ENCODE measurements at places on chromosomes 6 and 20.

DNA sequence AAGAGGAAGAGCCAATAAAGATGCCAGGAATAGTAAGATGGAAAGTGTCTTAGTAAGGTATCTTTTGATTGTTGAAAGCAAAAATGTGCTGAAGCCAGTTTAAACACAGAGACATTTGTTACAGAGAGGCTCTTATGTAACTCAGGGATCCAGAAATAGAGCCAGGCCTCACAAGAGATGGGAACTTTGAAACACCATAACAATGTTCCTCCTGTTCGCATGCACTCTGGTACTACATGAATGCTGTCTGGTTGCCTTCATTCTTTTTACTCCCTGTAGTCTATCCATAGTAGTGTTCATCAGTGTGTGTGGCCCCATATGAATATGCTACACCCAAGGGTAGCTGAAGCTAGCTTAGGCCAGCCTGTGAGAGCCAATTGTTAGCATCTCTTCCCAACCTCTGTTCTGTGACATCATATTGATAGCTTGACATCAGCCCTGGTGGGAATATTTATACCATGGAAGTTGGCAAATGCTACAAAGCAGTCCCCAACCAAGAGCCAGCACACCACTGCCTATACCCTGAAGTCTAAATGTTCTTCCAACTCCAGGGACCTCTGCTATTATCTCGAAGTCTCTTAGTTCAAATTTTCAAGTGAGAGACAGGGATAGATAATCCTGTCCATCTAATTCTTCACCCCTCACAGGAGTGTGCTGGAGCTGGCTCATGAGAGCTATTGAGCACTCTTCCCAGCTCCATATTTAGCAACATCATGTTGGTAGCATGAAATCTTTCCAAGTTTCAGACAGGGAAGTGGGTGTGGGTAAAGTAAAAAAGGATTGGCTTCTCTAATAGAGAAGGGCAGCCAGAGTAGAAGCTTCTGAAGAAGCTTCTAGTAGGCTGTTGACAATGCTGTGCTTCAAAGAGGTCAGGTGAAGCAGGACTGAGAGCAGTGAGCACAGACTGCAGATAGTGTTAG lies 7.0 kb downstream of the NDUFAF5 start:
- DNase-seq: peak; percentile 42

GRCh38 chr6:4510317-4510716 lies 265.9 kb upstream of the CDYL start:
- peak; percentile 60 for DNase-seq

- DNase-seq: no peak
Measured at GRCh38 chr6:130466052-130466747, 100.4 kb downstream of the TMEM200A start.

- DNase-seq: peak; percentile 45
Measured at GRCh38 chr20:51400051-51400926, 142.2 kb downstream of the NFATC2 start.

DNA sequence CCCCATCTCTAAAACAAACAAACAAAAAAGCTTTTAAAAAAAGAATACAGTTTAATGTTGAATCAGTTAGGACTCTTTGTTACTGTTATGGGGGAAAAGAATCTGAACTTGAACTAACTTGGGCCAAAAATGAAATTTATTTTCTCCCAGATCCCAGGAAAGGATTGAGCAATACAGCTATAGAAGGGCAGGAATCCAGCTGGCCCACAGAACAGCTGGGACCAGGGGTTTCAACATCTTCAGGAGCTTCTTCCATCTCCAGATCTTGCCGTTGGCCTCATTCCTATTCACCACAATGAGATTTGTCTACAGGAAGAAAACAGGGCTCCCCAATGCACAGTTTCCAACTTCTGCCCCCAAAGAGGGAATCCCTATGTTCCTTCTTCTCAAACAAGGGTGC lies 43.2 kb upstream of the AKAP12 start:
- DNase-seq: no peak

GRCh38 chr6:14862845-14863244 lies 383.0 kb upstream of the JARID2 start:
- no peak for DNase-seq

DNA sequence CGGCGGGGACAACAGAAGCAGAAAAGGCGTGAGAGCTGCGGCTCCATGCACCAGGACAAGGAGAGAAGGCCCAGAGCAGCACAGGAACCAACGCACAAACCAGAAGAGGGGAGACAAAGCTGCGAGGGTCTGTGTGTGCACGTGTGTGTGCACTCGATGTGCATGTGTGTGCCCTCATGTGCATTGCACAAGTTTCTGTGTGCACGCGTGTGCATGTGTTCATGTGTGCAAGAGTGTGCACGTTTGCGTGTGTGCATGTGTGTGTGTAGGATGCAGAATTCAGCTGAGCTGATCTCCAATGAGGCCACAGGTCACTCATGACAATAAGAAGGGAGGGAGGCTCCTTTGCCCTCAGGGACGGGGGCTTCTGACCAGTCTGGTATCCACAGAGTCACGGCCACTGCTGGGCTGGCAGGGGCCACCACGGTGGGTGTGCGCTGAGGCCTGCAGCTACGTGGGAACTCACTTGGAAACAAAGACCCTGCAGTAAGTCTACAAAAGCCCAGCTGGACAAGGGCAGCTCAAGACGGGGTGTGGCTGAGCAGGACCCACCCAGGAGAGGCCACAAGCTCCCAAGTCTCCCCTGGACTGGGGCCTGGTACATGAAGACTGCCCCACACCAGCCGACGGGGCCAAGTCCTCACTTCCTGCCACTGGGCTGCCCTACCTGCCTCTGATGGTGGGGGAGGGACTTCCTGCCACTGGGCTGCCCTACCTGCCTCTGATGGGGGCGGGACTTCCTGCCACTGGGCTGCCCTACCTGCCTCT lies 48.1 kb upstream of the CHRNA4 start:
- no peak for DNase-seq

DNA sequence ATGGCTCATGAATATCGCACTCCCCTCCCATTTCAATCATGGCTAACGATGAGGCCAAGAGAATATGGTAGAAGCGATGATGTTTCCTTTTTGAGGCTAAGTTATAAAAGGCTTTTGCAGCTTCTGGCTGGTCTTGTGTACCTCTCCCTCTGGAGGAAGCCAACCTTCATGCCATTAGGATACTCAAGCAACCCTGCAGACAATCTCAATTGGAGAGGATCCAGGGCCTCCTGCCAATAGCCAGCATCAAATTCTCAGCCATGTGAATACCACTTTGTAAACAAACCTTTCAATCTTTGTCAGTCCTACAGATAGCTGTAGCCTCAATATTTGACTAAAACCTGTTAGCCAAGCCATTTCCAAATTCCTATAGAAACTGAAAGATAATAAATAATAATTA lies 738.4 kb downstream of the KIF16B start:
- no peak for DNase-seq

DNA sequence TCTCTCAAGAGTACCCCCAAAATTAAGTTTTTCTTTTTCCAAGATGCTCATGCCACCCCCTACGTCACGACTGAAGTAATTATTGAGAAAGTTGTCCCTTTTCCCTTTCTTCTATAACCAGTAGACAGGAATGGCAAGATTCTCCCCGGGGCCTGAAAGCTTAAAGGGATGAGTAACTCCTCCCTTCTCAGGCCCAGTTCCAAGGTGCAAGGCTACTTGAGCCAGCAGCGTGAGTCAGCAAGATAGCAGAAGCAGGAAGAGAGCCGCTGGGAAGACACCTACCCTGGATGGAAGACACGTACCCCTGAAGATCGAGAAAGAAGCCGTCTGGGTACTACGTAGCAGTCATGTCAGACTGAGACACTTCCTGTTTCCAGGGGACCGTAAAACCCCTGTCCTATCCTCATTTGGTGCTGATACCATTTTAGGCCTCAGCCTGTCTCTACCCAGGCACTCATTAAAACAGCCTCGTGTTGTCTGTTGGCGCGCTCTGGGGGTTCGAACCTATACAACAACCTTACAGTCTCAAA lies 241.0 kb downstream of the ADGRG6 start:
- no peak for DNase-seq

DNA sequence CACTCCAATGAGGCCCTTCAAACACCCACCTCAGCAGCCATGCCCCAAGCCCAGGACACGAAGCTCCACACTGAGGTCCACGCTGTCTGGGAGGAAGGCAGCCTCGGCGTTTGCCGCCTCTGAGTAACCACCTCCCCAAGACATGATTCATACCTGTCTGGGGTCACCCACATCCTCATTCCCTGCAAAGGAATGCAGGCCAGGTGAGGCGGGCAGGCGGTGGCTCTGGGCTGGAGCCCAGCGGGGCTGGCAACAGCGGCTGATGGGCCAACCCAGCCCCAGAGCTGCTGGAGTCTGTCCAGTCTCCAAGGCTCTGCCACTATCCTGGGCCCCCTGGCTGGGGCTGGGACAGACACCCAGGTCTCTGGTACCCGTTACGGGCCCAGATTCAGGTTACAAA lies 14.8 kb downstream of the PMEPA1 start:
- no peak for DNase-seq

DNA sequence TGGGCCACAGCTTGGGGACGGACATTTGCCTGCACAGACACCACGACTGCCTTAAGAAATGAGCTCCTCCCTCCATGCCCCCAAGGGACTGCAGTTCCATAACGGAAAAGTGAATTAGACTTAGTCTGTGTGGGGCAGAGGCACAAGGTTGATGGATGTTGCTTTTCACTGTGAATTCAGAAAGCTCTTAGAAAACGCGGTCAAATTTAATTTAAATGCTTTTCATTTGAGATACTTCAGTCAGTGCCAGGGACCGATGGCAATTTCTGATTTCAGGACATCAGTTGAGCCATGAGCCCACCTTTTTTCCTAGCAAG lies 356.4 kb downstream of the KIF16B start:
- no peak for DNase-seq

- no peak for DNase-seq
Measured at GRCh38 chr6:20483887-20484497, 50.3 kb upstream of the CDKAL1 start.

DNA sequence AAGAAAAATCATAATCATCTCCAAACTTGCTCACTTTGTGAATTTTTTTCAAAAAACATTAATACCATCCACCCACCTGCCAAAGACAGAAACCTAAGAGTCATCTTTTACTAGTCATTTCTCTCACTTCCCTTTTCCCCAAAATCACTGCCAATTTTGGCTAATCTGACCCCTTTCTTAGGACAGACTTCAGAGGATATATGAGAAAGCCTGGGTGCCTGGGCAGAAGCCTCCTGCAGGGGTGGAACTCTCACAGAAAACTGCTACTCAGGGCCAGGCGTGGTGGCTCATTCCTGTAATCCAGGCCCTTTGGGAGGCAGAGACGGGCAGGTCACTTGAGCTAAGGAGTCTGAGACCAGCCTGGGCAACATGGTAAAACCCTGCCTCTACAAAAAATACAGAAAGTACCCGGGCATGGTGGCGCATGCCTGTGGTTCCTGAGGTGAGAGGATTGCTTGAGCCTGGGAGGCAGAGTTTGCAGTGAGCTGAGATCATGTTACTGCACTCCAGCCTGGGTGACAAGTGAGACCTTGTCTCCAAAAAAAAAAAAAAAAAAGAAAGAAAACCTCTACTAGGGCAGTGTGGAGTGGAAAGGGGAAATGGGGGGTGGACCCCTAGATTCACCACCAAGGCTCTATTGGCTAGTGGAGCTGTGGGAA lies 3.8 kb downstream of the DEK start:
- no peak for DNase-seq

GRCh38 chr6:155080881-155081845 lies 86.0 kb downstream of the TIAM2 start:
- DNase-seq: no peak

GRCh38 chr6:139647016-139647415 lies 272.6 kb upstream of the CITED2 start:
- no peak for DNase-seq

GRCh38 chr6:137729866-137730629 lies 137.0 kb upstream of the TNFAIP3 start:
- DNase-seq: no peak

DNA sequence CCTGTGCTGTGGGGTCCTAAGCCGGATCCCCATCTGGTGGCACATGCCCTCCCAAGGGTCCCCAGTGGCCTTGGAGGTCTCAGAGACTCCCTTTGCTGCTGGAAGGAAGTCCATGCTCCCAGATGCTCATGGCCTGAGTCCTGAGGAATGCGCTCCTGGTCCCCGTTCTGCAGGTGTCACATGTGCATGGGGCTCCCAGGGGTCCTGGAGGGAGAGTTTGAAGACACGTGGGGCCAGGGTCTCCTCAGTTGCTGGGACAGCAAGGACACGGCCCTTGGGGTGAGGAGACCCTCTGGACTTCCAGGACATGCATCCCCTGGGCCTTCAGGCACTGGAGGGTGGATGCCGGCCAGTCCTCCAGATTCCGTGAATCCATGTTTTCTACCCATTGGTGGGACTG lies 11.7 kb downstream of the ZBP1 start:
- DNase-seq: no peak

GRCh38 chr6:114997813-114998292 lies 655.0 kb upstream of the HS3ST5 start:
- no peak for DNase-seq

- DNase-seq: no peak
Measured at GRCh38 chr20:63232235-63233060, 3.3 kb upstream of the BIRC7 start.

DNA sequence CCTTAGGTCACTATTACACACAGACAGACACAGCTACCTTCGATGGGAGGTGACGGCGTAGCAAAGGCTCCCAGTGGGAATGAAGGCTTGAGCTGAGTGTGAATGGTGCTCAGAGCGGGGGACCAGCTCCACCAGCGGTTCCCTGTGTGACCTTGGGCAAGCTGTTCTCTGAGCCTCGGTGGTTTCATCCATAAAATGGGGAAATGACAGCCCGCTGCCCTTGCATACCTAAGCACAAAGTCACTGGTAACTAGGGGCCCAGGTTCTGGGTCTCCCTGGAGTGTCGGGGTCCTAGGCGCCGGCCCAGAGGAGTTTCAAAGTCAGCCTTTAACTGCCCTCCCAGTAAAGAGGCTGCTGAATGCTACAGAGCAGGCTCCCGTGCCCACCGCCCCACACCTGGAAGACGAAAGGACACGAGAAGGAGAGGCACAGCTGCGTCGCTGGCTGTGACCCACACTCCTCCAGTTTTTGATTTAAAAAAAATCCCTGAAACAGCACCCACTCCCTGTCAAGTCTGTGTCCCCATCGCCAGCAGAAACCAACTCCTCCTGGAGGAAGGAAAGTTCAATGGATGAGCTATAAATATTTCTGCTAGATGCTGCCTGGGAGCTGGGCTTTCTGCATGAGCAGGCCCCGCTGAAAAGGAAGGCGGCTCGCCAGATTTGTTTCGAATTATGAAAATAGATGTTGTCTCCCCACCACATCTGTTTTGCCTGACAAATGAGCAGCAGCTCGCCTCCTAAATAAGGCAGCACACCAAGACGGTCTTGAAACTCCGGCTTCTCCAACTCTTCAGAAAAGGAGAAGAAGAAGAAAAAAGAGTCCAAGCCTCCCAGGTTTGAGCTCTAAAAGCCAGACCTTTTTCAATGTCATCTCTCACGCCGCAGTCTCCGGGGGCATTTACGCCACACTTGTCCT lies 27.4 kb downstream of the PMEPA1 start:
- no peak for DNase-seq

- no peak for DNase-seq
Measured at GRCh38 chr20:8616792-8617191, 452.1 kb upstream of the PLCB4 start.

GRCh38 chr6:89487864-89488263 lies 54.9 kb downstream of the ANKRD6 start:
- no peak for DNase-seq

GRCh38 chr6:16174416-16175078 lies 45.7 kb downstream of the MYLIP start:
- DNase-seq: no peak

- DNase-seq: no peak
Measured at GRCh38 chr6:112639391-112639831, 292.3 kb downstream of the RFPL4B start.

- DNase-seq: no peak
Measured at GRCh38 chr6:159821122-159821521, 21.0 kb downstream of the PNLDC1 start.

GRCh38 chr20:54153847-54154246 lies 19.9 kb downstream of the CYP24A1 start:
- DNase-seq: no peak

- no peak for DNase-seq
Measured at GRCh38 chr6:41664271-41664670, 26.0 kb downstream of the MDFI start.
